ENCODE measurements at places on chromosomes 4 and X.

DNA sequence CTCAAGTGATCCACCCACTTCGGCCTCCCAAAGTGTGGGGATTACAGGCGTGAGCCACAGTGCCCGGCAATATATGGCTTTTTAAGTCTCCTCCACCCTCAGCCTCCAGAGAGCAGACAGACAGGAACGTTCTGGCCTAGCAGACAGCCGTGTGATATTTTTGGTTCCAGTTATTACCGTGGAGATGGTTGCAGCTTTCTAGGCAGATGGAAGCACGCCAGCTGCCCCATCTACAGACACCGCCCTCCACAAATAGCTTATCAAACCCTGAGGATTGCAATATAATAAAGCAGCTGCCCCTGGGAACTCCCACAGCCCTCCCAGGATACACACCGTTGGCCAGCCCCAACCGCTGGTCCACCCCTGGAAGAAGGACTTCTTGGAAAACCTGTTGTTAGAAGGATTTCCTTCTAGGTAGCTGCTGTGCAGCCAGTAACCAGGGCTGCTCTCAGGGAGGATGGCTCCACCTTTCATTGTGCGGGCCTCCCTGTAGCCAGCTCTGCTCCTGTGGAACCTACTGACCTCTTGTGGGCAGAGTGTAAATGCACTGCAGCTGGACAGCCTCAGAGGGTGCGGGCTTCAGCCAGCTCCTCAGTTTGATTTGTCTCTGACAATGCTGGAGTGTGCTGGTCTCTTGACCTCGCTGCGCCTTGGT is 44.0 kb downstream of the SLC25A5 start:
- DNase-seq = no peak

- DNase-seq = no peak
Observed at GRCh38 chr4:8439168-8439567, 1.4 kb downstream of the ACOX3 start.

- DNase-seq = no peak
Observed at GRCh38 chrX:106955004-106955772, 35.0 kb downstream of the CLDN2 start.

GRCh38 chrX:106391284-106391911 is 220.4 kb upstream of the RADX start:
- no peak for DNase-seq

DNA sequence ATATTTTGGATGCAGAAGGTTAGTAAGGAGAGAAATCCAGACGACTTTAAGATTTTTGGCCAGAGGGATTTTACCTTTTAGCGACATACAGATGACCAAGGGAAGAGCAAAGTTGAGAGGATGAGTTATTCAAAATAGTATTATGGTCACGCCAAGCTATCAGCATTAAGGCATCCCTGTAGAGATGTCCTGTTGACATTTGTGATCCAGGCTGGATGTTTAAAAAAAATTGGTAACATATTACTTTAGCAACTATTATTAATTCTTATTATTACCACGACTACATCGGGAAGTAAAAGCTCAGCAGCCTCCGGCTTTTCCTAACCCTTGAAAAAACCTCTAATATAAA is 562 bp upstream of the OSTC start:
- no peak for DNase-seq

DNA sequence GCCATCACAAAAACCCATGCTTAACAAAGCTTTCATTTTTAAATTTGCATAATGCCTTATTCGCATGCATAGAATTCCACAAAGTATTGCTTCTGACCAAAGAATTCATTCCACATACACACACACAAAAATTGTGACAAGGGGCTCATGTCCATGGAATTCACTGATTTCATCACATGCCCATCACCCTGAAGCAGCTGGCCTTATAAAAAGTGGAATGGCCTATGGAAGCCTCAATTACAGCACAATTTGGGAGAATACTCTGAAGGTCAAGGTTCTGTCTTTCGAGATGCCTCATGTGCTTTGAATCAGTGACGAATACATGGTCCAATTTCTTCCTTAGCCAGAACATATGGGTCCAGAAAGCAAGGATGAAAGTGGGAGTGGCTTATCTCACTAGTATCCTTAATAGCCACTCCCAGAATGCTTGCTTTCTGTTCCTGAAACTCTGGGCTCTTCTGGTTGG is 165.7 kb downstream of the KDR start:
- DNase-seq = no peak

GRCh38 chr4:81960961-81961360 is 412.8 kb downstream of the HNRNPD start:
- DNase-seq = no peak

DNA sequence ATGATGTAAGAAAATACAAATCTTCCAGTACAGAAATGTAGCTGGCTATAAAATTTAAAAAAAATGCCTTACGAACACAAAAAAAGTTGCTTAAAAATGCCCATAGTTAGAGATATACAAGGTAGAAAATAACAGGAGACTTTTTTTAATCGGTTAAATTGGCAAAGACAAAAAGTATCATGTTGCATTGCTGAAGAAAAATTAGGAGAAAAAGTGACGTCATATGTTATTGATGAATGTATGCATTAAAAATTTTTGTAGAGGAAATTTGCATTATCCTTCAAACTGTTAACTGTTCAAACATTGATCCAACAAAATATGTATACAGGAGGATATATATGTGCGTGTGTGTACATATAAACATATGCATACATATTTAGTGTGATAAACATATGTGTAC is 1634.4 kb upstream of the PCDH7 start:
- DNase-seq = no peak

DNA sequence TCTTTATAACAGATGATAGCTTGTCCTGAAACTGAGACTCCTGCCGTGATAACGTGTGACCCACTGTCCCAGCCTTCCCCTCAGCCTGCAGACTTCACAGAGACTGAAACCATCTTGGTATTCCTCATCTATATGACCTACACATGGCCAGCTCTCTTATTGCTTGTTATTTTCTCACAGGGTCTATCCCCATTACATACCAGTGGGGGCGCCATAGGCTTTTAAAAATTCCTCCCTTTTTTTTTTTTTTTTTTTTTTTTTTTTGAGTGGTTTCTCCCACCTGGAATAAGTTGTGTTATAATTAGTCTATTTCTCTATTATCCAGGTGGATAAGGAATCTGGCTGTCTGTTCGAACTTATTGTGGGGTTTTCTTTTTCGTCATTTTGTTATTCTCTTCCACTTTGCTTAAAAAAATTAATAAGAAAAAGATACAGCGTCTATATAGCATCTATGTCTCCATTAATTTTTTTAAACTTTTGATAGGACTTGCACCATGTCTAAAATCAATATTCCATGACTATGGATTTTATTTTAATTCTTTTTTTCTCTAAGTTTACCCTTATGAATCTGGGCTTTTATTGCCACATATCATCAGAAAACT is 47.2 kb downstream of the GYG2 start:
- no peak for DNase-seq

DNA sequence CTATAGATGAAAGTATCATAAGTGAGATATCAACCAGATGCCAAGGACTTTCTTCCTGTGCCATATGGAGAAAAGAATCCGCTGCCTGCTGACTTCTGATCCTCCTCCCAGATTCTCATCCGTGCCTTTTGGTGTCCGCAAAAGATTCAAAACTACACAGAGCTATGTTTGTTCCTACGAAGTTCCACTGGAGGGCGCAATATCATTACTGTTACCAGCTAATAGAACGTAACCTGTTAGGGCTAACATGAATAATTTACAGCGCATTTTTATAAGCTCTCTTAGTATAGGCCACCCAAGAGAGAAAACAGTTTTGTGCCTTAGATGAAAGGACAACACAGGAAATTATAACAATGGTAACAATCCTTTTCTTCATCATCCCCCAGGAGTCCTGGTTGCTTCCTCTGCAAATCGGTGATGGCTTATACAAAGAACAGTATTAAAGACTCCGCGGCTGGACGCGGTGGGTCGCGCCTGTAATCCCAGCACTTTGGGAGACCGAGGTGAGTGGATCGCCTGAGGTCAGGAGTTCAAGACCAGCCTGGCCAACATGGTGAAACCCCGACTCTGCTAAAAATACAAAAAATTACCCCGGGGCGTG is 22.8 kb upstream of the CENPVL3 start:
- DNase-seq = no peak

DNA sequence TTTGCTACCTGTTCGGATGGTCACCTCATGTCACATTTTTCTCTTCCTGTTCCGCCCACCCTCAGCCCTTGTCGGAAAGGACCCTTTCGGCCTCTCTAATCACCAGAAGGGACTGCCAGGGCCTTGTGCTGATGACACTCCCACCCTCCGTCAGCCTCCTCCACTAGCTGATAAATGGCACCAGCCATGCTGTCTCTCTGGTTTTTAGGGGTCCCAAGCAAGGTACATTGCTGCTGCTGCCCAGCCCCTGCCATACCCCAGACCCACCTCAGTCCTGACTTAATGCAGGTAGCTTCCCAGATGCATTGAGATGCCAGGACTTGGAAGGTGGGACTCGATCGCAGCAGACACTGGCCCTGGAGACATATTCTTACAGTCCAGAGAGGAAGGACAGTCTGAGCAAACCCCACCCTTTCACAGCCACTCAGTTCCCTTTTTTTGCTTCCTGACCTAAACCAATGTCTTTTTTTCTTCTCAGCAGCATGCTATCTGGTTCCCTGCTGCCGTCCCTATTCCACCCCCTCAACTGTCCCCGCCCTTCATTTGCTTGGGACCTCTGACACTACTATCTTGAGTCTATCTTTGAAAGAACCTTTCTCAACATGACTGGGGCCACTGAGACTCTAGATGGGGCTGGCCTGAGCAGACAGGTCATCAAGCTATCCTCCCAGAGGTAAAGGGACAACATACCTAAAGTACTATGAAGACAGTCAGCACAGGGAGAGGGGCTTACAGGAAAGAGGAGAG is at the start of gene BTK:
TSS of gene BTK (minus strand) at position 397 of the 747 bp plus-strand sequence. CDS start 10,907 bp downstream, outside the sequence.
- DNase-seq = no peak

GRCh38 chr4:69731847-69732246 is 28.6 kb downstream of the SULT1B1 start:
- DNase-seq = no peak

DNA sequence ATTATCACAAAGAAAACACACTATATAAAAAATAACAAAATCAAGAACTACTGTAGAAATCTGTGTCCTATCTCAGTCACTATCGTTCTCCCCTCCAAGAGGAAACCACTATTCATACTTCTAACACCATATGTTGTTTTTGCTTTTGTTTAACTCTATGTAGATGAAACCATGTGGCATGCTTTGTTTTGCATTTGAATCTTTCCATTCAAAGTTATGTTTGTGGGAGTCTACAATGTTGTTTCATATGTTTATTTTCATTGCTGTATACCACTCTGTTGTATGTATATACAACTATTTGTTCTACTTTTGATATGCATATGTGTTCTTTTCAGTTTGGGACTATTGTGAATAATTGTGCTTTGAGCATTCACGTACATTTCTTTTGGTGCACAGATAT is 116.1 kb downstream of the PABPC4L start:
- DNase-seq = no peak

GRCh38 chrX:54695816-54696487 is 102.1 kb downstream of the ITIH6 start:
- no peak for DNase-seq

- DNase-seq = no peak
Observed at GRCh38 chrX:1327651-1328304, 8.8 kb upstream of the IL3RA start.

DNA sequence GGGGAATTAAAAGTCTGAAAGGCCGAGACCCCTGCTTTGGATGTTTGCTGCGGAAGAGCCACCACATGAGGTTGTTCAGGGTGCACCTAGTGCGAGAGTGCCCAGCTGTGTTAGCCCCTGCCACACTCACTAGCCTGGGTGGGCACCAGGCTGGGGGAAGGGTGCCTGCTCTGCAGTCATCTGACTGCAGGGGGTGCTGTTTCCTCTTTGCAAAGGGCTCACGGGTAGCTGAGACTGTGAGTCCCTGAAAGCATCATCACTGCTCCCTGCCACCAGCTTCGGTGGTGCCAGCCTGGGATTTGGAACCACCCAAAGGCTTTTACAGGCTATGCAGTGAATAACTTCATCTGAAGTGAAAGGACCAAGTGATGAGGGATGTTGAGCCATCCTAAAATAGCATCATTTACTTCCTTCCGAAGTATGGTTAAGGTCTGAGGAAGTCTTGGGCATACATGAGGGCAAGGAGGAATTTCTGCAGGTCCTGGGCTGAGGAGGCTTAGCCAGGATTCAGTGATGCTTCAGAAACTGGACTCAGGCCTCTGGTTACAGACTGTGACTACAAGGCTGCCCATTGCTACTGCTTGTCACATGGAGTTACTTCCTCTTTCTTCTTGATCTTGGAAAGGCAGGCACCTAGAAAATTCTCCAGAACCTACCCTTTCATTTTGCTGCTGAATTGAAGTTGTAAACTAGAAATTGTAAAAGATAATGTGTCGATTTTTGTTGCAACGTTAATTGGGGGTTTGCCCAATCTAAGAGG is 293.2 kb upstream of the PRPS2 start:
- DNase-seq = no peak

DNA sequence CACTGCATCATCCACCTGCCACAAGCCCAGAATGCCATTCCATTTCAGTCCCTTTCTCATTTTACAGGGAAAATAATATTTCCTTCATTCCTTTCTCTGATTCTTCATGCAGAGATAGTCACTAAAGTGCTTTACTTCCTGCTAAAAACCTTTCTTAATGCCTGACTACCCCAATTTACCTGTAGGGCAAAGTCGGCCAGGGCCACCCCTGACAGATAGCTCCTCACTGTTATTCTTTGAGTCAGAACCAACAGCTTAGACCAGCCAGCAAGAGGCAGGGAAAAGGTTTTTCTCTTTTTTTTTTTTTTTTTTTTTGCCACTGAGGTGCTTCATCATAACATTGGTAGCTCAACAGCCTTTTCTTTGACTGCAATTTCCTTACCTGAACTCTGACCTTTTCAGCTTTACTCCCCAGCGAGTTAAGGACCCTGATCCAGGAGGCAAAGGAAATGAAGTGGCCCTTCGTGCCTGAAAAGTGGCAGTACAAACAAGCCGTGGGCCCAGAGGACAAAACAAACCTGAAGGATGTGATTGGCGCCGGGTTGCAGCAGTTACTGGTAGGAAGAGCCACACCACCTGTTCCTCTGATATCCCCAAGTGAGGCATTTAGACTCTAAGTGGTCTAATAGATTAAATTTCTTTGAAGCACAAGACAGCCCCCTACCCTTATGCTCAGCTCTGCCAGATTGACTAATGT is 85.0 kb downstream of the ALPK1 start:
- DNase-seq = no peak

DNA sequence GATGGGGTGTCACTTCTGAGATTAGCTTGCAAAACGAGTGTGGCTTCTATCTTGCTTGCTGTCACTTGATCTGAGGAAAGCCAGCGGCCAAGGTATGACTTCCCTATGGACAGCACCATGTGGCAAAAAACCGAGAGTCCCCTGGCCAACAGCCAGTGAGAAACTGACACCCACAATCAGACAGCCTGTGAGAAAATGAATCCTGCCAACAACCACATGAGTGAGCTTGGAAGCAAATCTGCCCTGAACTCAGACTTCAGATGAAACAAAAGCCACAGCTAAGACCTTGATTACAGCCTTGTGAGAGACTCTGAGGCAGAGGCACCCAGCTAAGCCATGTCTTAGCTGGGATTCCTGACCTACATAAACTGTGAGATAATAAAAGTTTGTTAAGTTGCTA is 45.5 kb downstream of the PPP1R2C start:
- no peak for DNase-seq

GRCh38 chr4:101198682-101199339 is 148.5 kb downstream of the PPP3CA start:
- DNase-seq = no peak

- DNase-seq = no peak
Observed at GRCh38 chr4:19729886-19730651, 521.6 kb upstream of the SLIT2 start.

GRCh38 chrX:119007189-119007770 is 32.9 kb downstream of the LONRF3 start:
- no peak for DNase-seq

- peak; percentile 24 for DNase-seq
Observed at GRCh38 chr4:40976343-40976742, 226.6 kb downstream of the NSUN7 start.

- no peak for DNase-seq
Observed at GRCh38 chr4:38190717-38191178, 230.6 kb downstream of the PTTG2 start.

Measured in T-helper 2 cell (primary cell).